ENCODE measurements at places on chromosomes 7 and 10. TPM values are rescaled to one million over a fixed set of nuclear protein-coding genes. Genes with fewer than 3 reads are reported as not detected.

Gene ADCYAP1R1
- 2.9 TPM for total RNA-seq

Gene GPR22
- not detected for total RNA-seq

Gene SPACDR
- total RNA-seq, result 1.7 TPM

- DNase-seq, result no peak
Measured at GRCh38 chr7:132250480-132251326, 325.6 kb downstream of the PLXNA4 start.

DNA sequence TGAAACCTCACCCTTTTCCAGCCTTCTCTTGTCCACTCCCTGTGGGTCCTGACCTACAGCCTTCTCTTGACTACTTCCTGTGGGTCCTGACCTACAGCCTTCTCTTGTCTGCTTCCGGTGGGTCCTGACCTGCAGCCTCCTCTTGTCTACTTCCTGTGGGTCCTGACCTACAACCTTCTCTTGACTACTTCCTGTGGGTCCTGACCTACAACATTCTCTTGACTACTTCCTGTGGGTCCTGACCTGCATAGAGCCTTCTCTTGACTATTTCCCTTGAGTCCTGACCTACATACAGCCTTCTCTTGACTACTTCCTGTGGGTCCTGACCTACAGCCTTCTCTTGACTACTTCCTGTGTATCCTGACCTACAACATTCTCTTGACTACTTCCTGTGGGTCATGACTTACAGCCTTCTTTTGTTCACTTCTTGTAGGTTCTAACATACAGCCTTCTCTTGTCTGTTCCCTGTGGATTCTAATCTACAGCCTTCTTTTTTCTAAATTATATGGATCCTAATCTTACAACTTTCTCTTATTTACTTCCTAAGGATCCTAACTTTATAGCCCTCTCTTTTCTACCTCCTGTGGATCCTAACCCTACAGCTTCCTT, 36.5 kb downstream of the C10orf71 start:
- DNase-seq, result no peak

GRCh38 chr7:80623503-80624252, 14.8 kb upstream of the CD36 start:
- no peak for DNase-seq

- no peak for DNase-seq
Measured at GRCh38 chr7:31724696-31725095, 37.7 kb downstream of the PPP1R17 start.

DNA sequence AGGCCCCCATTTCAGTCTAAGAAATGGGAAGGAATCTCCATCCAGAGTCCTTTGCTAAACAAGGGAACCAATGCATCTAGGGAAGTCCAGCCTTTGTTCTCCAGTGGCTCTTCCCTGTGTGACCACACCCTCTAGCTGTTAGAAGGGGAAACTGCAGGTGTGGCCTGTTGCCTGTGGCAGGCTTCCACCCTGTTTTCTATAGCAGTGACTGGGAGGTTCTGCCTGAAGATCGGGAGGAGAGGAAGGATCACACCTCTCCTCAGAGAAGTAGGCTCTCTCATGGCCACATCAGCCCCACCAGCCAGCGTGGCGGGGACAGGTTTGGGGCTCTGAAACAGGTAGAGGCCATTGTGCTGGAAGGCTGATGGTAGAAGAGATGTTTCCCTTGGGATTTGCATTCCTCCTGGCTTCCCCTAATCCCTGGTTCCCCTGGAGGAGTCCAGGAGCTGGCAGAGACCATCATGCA, 47.7 kb upstream of the TRIM8 start:
- DNase-seq, result no peak

- no peak for DNase-seq
Measured at GRCh38 chr10:122475591-122476332, 14.4 kb downstream of the HTRA1 start.

DNA sequence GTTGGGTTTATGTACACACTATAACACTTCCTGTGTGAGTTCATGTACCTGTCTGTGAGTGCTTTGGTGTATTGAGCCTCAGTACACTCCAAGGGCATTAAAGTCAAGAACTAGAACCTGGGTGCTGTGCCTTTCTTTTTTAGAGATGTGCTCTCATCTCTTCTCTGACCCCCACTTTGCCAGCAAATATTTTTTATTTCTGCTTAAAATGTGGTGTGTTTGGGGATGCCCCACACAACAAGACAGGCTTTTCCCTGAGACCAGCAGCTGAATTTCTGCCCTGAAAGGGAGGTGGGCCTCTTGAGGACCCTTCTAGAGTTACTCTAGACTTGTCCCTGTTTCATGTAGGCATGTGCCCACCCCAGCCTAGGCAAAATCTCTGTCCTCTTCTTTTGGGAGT, 14.3 kb downstream of the KCTD7 start:
- no peak for DNase-seq

- DNase-seq, result peak; percentile 40
Measured at GRCh38 chr10:129964611-129965424, 744 bp upstream of the EBF3 start.

DNA sequence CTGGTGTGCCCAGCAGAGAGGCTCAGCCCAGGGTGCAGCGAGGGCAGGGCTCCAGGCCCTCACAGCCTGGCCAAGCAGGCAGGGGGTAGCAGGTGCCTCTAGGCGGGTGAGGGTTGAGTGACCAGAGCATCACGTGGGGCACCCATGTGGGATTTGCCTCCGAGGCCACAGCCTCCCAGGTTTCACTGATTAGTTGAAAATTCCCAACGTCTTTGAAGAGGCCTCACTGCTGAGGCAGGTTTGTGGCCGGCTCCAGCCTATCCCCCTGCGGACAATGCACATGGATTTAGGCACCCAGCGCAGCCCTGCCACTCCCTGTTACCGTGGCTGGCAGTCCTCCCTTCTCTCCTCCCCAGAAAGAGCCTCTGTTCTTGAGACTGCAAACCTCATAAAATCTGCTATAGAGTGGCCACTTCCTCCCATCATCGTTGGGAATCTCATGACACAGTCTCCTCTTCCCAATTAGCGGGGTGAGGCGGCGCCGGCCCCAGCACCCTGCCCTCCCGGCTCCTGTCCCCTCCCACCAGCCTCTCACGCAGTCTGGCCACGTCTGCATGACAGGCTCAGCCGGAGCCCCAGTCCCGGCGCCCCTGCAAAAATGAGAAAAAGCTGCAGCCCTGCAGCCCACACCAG, 10.8 kb downstream of the MYL10 start:
- DNase-seq, result peak; percentile 34

GRCh38 chr10:127044186-127044585, 139.0 kb downstream of the DOCK1 start:
- peak; percentile 65 for DNase-seq

- DNase-seq, result no peak
Measured at GRCh38 chr10:60042914-60043313, 136.6 kb upstream of the CCDC6 start.

GRCh38 chr10:84342584-84342983, 14.2 kb downstream of the CCSER2 start:
- DNase-seq, result no peak

Data from lower lobe of right lung (tissue), 2 donors.